ENCODE measurements at places on chromosomes 2 and 18. TPM values are rescaled to one million over a fixed set of nuclear protein-coding genes. Genes with fewer than 3 reads are reported as not detected.

SERPINB10 gene
- total RNA-seq = not detected

LOXL3 gene
- total RNA-seq = 4.7 TPM

CPO gene
- total RNA-seq = not detected

PARD3B gene
- total RNA-seq = 24.2 TPM

EFEMP1 gene
- 25.2 TPM for total RNA-seq

PROC gene
- total RNA-seq = 0.96 TPM

ITGB6 gene
- total RNA-seq = 24.6 TPM

RAB31 gene
- total RNA-seq = 4.7 TPM

ERBB4 gene
- 0.07 TPM for total RNA-seq

KIAA2012 gene
- not detected for total RNA-seq

Data from colonic mucosa (tissue), 4 donors.